ENCODE measurements at places on chromosomes 11 and 22.

DNA sequence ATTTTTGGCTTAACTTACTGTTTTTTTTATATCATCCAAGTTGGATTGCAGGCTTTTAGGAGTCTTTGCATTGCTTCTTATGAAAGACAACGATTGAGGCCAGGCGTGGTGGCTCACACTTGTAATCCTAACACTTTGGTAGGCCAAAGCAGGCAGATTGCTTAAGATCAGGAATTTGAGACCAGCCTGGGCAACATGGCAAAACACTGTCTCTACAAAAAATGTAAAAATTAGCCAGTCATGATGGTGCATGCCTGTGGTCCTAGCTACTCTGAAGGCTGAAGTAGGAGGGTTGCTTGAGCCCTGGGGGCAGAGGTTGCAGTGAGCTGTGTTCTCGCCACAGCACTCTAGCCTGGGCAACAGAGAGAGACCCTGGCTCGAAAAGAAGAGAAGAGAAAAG lies 56.6 kb downstream of the BID start:
- no peak for DNase-seq

GRCh38 chr11:121587182-121587581 lies 134.4 kb upstream of the SORL1-AS1 start:
- no peak for DNase-seq

- DNase-seq, result no peak
Measured at GRCh38 chr11:85307366-85307765, 319.8 kb downstream of the DLG2 start.

GRCh38 chr11:83159902-83160865 lies 3.3 kb downstream of the PCF11 start:
- no peak for DNase-seq

- no peak for DNase-seq
Measured at GRCh38 chr11:117337076-117337475, 9.4 kb downstream of the CEP164 start.

DNA sequence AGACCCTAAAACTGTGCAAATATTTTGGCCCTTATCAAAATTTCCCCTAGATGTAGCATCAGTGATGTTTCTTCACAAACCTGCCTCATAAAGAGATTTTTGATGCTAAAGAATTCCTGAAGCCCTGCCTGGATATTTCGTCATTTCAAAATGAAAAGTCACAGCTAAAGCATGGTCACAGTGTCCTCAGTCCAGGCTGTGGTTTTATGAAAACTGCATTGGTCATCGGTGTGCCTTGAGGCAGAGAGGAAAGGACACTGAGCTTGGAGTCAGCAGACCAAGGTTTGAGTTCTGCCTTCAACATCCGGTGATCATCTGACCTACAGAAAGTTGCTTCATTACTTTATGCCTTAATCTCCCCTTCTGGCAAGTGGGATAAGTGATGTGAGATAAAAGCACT lies 34.8 kb upstream of the ALKBH3 start:
- DNase-seq, result no peak

- peak; percentile 51 for DNase-seq
Measured at GRCh38 chr11:776561-777287, 563 bp downstream of the GATD1 start.

- no peak for DNase-seq
Measured at GRCh38 chr11:44608651-44608990, 43.2 kb downstream of the CD82 start.

DNA sequence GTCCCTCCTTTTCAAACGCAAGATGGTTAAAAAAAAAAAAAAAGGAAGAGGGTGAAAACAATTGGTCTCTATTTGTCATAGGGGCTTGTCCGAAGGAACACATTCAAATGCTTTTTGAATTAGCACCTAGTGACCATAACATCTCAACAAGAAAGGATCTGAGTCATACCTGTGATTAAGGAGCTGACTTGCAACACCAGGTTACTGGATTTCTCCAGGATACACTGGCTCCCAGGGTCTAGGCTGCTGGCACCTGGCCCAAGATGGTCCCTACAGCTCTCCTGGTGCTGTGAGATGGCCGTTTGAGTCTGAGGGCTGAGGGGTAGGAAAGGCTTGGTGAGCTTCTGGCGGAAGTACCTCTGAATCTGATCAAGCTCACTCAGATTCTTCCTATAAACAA lies 28.4 kb upstream of the UCP3 start:
- DNase-seq, result no peak

- DNase-seq, result no peak
Measured at GRCh38 chr22:34622602-34623001, 443.4 kb upstream of the ISX start.

DNA sequence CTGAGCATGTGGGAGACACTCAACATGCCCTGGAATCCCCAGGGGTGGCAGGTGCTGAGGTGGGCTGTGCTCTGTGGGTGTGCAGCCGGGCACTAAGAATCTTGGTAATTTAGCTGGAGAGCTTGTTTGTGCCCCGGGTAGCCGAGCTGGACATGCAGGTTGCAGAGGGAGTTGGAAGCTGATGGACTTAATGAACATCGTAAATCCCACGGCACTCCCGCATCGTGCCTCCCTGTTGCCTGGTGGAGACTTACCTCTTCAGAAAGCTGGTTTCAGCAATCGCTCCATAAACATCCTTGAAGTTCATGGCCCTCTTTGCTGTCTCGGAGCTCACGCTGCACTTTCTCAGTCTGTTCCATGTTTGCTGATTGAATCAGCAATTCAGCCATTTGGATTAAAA lies 29.9 kb downstream of the RPS6KA4 start:
- no peak for DNase-seq

GRCh38 chr11:65180877-65181568 lies 705 bp upstream of the CAPN1 start:
- DNase-seq, result peak; percentile 69

Measured in stimulated activated naive CD8-positive, alpha-beta T cell treated with anti-CD3 and anti-CD28 coated beads, Interleukin-15, amount 100 ng/mL, for 72 hours (primary cell).